ENCODE measurements at places on chromosomes 12 and 14.
A peak's percentile ranks its signal among the peaks of the same experiment; 100 is the strongest.

DNA sequence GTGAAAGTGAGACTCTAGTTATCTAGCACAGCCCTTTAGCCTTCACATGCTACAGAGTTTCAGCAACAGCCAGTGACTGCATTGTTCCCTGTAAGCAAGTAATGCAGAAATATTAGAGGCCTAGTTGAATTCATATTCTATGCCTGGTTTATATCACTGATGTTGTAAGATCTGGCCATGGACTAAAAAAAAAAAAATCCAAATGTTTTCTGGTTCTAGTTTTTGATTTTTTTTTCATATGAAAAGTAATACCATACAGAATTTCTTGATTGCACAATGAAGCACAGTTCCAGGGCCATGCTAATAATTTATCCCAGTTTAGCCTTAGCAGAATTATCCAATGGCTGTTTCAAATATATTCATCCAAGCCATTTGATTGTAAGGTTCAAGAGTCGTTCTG, 341.5 kb upstream of the DDHD1 start:
- no peak for DNase-seq

GRCh38 chr12:58139894-58140293, 198.5 kb downstream of the ATP23 start:
- no peak for DNase-seq

DNA sequence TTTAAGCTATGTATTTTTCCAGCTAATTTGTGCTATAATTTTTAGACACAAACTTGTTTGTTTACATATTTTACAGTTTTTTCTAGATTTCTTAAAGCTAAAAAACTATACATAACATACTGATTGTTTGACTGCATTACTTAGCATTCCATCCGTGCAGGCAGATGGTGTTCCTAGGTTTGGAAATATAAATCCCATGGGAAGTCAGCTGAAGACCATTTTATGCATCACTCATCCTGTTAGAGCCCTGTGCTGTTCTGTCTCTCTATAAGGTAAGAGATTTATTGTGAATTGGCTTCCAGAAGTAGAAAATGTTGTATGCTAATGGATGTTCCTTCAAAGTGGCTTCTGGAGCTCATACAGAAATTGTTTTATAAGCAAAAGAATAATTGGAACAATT, 31.1 kb downstream of the RMST start:
- no peak for DNase-seq

- DNase-seq: no peak
These were observed 16.4 kb downstream of the PHETA1 start for GRCh38 chr12:111352296-111352993.

- DNase-seq: no peak
These were observed 34.7 kb downstream of the KICS2 start for GRCh38 chr12:64187370-64187769.

DNA sequence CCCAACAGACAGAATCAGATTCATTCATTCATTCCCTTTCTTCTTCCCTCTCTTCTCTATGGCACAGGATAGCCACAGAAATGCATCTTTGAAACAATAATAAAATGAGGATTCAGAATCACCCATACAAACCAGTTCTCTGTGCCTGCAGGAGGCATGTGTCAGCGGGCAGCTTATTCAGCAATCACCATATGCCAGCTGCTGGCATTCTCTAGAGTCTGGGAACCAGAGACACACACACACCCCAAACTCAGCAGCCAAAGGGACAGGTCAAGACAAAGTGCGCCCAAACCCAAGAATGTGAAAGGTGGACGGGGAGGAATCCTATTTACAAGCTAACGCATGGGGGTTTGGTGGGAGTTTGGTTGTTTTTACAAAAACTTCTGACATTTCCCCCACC, 14.1 kb downstream of the ARF3 start:
- DNase-seq: no peak

GRCh38 chr14:75318353-75318752, 39.7 kb downstream of the FOS start:
- no peak for DNase-seq

- DNase-seq: no peak
These were observed 201.1 kb downstream of the LRIG3 start for GRCh38 chr12:58719161-58719560.

GRCh38 chr14:103801459-103801858, 45.9 kb downstream of the PPP1R13B start:
- peak; percentile 84 for DNase-seq

DNA sequence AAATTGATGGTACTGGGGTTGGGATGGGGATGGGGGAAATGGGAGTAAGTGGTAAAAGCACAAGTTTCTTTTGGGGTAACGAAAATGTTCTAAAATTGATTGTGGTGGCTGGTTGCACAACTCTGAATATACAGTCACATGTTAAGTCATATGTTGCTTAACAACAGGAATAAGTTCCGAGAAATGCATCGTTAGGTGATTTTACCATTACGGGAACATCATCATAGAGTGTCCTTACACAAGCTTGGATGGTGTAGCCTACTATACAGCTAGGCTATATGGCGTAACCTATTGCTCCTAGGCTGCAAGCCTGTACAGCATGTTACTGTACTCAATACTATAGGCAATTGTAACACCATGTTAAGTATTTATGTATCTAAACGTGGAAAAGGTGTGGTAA, 31.0 kb downstream of the ITGA7 start:
- DNase-seq: no peak

- DNase-seq: no peak
These were observed 6.6 kb upstream of the ADGRD1 start for GRCh38 chr12:130947028-130947613.

DNA sequence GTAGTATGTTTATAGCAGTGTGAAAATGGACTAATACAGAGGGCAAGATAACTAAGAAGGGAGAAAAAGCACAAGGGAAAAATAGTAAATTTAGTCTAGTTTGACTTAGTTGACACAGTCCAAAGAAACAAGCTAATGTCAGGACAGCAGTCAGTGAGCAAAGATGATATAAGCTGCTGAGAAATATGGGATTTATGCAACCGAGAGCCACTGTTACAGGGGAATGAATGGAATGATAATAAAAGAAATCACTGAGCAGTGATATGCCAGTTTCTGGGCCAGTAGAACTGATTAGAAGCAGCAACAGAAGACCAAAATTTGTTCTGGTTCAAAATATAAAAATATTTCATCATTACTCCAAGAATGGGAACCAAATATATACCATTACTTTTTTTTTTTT, 60.1 kb downstream of the R3HDM2 start:
- DNase-seq: no peak

DNA sequence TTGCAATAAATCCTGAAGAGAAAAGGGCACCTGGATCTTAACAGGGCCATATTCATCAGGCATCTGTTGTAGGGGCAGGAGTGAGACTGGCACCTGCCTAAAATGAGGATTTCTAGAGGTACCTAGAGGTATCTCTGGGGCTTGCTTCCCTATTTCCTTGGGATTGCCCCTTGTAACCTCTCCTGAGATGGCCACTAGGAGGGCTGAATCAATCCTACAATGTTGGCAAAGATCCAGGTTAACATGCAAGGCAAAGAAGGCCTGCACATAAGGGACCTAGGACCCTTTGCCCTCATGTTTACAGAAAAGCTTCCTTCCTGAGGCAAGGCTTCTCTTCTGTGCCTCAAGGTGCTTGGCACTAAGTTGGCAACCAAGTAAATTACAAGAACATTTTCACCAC, 25.8 kb upstream of the CLEC4E start:
- DNase-seq: no peak

- DNase-seq: no peak
These were observed 61.9 kb downstream of the TMEM30B start for GRCh38 chr14:61219256-61219655.

DNA sequence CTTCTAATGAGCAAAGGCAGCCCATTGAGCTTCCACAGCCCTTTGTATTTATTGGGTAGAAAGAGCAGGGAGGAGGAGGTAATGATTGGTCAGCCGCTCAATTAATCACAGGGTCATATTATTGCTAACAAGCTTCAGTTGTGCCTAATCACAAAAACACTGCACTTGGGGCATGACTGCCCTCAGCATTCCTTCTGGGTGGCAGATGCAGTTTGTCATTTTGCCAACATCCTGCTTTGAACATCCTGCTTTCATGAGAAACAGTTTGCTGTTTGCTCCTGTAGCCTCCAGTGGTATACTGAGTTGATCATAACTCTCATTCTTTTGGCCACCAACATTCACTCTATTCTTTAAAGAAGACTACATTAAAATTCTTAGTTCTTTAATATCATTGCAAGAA, 462.9 kb upstream of the MIS18BP1 start:
- DNase-seq: no peak

DNA sequence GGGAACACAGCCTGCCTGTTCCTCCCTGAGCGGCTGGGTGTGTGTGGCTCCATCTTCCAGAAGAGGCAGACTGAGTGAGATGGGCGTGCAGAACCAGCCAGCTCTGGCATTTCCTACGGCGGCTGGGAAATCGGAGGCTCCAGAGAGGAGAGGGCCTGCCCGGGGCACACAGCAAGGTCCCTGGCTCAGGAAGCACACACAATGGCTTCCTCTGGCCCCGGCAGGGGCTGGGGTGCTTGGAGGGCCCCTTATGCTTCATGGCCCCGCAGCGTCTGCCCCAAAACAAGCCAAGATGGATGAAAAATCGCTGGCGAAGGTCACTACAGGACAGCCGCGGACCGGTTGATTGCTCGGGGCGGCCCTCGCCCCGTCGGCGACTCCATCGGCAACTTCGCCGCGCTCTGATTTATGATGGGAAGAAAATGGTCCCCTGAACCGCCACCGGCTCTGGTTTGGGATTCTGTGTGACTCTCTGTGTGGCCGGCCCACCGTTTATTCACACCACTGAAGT, 191.5 kb upstream of the C14orf180 start:
- no peak for DNase-seq

DNA sequence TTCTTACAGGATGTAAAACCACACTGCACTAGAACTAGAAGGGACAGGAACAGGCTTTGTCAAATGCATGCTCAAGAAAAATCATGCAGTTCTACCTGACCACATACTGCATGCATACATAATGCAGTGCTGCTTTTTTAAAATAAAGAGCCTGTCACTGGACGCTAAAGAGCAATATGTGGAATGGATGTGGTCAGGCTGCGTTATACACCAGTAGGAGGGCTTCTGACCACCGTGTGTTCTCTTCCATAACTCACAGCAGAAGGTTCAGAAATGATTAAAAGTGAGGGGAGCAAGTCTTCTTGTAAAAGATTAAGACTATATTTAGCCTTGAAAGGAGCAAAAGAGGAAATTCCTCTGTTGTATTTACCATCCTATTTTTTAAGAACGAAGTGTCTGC, 392.0 kb downstream of the EMP1 start:
- no peak for DNase-seq

- DNase-seq: no peak
These were observed 10.1 kb upstream of the BTG1 start for GRCh38 chr12:92155733-92156132.

- DNase-seq: peak; percentile 75
These were observed 93.8 kb downstream of the PTPRB start for GRCh38 chr12:70543444-70543843.

GRCh38 chr12:89556976-89557375, 31.1 kb upstream of the POC1B start:
- DNase-seq: peak; percentile 14

- no peak for DNase-seq
These were observed 1.1 kb upstream of the PAPLN start for GRCh38 chr14:73236157-73236556.

- no peak for DNase-seq
These were observed 105.8 kb downstream of the TGFB3 start for GRCh38 chr14:75875958-75876357.

GRCh38 chr14:70916300-70916699, 9.0 kb downstream of the PCNX1 start:
- DNase-seq: no peak

DNA sequence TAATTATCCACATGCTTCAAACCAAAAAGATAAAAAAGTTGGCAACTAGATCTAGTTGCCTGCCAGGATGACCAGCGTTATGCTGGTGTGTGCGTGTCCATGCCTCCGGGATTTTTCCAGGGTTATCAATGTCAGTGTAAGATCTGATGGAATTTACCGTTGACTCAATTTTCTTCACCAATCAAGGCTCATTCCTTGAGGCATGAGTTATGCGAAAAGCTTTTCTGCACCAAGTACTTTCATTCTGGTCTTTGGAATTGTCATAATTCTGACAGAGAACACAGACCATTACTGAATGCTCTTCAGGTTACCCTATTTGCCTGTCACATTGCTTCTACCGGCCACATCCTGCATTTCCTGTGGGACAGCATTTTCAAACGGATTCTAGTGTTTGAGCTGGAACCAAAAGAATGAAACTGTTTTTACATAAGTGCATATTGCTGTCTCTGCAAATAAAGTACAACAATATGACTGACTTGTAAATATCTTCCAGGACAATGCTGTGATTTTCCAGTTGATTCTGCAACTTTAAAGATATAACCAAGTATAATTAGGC, 91.8 kb downstream of the DUSP16 start:
- DNase-seq: no peak

DNA sequence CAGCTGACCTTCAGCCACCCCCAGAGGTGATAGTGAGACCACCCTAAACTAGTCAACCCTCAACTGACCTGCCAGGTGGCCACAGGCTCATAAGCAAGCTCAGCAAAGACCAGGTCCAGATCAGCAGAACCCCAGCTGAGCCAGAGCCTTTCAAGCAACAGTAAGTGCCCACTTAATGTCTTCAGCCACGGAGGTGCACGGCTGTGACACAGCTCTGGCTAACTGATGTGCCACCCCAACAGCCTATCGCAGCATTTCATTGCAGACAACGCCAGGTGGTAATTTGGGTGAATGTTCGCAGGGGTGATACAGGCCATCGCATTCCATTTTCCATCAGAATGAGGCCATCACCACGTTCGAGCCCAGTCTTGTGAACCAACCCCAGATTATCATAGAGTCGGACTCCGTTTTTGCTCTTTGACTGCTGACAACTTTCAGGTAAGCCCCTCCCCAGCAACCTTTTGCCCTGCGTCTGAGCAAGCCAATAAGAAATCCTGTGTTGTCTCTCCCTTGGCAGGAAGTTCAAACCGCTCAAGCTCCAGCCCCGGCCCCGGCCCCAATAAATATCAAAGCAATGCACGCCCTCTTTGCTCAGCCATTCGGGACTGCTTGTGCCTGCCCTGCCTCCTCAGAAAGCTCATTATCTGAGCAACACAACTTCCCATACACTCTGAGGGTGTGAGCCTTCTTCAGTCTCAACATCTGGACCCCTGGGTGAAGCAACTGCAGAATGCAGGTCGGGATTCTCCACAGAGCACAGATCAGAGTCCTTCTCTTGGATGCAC, 44.4 kb downstream of the JAG2 start:
- DNase-seq: no peak

Measured in RWPE1 (cell line).